ENCODE measurements at places on chromosomes 1 and 21.

- no peak for DNase-seq
Observed at GRCh38 chr1:218717575-218717974, 372.4 kb downstream of the TGFB2 start.

GRCh38 chr1:170310951-170311350 lies 165.2 kb downstream of the NTMT2 start:
- DNase-seq, result no peak

GRCh38 chr1:178243119-178243518 lies 149.2 kb downstream of the RASAL2 start:
- no peak for DNase-seq

DNA sequence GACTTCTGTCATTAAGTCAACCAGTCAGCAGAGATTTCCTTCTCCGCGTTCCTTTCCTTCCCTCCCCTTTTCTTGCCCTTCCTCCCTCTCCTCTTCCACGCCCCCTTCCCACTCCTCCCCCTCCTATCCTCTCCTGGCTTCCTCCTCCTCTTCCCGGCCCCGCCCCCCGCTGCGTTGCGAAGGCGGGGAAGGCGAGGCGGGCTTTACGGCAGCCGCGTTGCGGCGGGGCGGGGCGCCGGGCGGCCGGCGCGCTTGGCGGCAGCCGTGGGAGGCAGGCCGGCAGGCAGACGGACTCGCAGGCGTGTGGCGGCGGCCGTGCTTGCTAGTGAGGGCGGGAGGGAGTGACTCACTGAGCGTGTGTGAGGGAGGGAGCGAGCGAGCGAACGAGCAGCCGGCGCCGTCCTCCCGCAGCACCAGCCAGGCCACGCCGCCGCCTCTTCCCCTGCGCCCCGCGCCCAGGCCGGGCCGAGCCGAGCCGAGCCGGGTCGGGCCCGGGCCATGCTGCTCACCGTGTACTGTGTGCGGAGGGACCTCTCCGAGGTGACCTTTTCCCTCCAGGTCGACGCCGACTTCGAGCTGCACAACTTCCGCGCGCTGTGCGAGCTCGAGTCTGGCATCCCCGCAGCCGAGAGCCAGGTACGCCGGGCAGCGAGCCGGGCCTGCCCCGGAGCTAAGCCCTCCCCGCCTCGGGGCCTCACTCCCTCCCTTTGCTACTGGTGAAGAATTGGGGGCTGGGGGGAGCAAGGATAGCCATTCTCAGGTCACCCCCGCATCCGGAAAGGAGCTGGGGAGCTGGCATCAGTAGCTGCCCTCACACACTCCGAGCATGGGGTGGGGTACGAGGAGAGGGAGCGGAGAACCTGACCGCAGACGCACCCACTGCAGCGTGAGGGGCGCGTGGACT lies at the start of gene DDI2:
DDI2 (plus strand) TSS at position 286 of the 904 bp plus-strand sequence; CDS start at position 499, 213 bp downstream.
- peak; percentile 94 for DNase-seq

DNA sequence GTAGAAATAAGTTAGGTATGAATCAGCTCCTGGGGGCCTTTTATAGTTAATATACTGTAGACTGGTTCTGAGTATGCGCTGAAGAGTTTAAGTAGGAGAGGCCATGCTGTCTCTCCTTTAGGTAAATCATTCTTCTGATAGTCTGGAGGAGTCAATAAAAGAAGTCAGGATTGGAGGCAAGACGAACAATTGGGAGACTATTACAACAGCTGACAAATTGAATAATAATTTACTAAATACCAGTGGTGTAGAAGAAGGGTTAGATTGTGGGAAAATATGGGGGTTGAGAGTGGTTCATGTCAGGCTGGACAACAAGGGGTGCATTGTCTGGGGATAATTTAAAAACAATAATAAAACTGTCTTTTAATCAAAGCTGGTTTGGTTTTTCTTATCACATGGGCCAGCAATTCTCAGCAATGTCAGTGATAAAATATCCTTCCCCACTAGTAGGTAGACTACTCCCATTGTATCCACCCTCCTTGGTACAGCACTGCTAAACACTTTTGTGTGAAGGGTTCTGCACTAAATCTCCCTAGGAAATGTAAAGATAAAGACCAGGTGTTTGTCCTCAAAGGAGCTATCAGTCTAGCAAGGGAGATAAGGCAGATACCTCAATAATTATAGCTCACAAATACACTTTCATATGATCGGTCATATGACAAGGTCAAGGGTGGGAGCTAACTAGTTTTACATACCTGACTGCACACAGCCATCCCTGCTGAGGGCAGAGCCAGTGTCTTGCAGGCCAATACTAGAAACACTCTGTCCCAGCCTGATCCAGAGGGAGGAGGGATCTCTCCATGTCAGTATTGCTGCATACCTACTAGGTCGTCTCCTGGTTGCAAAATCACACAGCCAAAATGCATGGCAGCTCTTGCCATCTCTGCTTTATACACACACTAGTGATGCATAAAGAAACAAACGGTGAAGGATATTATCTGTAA lies 299.7 kb downstream of the VAV3 start:
- DNase-seq, result no peak

- DNase-seq, result peak; percentile 44
Observed at GRCh38 chr1:46246548-46247435, 771 bp upstream of the RAD54L start.

DNA sequence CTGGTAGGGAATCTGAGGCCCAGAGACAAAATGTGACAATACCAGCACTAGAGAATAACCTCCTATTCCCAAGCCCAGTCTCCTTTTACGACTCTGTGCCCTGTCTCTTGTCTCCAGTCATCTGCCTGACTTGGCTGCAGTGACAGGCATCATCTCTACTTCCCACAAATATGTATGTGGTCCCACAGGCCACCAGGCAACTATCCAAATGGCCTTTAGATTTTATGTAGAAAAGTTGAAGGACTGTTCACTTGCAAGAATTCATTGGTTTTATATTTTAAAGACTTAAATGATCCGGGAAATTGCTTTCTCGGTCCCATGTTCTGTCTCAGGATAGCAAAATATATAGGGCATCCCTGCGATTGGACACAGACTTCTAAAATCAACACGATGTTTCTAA lies 11.6 kb downstream of the KRTAP24-1 start:
- no peak for DNase-seq

DNA sequence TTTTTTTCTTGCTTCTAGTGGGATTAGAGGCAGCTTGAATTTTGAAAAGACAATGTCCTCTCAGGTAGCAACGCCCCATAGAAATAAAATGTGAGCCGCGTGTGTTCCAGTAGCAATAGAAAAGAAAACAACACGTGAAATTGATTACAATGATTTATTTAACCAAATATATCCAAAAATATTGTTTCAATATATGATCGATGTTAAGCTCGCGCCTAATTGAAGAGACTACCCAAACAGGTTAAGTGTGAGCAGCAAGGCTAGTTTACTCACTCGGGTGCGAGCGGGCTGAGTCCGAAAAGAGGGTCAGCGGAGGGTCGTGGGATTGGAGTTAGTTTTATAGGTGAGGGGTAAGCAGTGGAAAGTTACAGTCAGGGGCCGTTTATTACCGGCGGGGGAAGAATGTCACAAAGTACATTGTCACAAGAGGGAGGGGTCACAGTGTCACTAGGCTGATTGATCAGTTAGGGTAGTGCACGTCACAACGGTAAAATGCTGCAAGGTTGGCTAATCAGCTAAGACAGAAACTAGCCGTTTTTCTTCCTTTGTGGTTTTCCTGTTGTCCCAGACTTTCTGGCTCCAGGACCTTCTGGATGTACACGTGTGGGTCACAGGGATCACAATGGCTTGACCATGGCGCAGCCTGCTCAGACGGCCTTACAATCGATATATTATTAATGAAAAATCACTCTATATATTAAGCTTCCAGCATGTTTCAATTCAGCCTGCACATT lies 697 bp upstream of the ZNF670 start:
- no peak for DNase-seq

DNA sequence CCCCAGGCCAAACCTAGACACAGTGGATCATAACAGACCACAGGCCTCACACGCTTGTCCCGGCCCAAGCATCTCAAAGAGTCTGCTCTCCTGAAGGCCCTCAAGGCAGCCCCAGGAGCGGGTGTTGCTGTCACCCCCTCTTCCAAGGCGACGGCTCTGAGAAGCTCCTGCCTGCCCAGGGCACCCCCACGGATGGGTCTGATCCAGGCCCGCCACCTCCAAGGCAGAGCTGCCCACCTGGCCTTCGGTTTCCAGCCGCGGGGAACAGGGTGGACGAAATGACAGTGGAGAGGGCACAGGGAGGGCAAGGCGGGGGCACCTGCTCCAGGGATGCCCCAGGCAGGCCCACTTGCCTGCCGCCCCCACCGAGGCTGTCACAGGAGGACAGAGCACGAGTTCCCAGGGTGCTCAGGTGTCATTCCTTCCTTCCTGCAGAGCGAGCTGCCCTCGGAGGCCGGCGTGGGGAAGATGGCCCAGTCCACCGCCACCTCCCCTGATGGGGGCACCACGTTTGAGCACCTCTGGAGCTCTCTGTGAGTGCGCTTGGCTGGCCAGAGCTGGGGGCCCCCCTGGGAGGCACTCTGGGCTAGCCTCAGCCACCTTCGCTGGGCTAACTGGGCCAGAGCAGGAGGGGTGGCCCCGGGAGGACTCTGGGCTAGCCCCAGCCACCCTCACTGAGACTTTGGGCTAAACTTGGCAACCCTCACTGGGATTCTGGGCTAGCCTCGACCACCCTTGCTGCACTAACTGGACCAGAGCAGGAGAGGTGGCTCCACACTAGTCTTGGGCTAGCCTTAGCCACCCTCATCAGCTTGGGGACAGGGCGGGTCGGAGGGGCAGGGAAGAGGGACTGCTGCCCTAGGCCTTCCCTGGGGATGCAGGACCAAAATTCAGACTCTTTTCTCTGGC lies 29.8 kb downstream of the TP73 start:
- no peak for DNase-seq

GRCh38 chr1:115877511-115877910 lies 36.6 kb upstream of the NHLH2 start:
- no peak for DNase-seq

DNA sequence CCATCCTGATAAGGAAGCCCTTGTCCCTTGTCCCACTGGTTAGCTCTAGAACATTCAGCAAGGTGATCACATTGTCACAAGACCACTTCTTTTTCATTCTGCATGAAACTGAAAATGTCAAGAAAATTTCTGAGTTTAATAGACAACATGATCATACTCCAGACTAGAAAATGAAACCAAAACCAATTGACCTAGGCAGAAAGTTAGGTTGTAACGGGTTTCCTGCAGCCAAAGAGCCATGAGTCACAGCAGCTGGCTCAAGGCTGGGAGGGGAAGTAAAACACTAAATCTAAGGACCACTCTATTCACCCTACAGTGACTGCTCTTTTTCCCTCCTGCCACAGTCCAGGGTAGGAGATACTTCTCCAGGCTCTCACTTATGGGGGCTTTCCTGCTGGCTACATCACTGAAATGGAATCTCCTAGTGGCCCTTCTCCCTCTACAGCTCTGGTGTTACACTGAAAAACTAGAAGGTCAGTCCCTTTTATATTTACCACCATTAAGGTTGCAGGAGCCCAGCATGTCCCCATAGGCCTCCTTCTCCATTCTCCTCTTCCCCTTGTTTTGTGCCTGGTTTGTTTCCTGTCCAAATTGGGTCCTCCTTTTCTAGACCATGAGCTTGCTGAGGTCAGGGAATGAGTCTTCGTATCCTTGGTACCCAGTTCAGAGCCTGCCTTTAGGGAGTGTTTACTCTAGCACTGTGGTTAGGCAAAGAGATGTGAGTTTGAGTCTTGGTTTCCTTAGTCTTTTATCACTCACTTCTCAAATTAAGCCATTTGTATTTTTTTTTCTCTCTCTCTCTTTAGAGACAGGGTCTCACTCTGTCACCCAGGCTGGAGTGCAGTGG lies 236.5 kb upstream of the JUN start:
- DNase-seq, result peak; percentile 75

DNA sequence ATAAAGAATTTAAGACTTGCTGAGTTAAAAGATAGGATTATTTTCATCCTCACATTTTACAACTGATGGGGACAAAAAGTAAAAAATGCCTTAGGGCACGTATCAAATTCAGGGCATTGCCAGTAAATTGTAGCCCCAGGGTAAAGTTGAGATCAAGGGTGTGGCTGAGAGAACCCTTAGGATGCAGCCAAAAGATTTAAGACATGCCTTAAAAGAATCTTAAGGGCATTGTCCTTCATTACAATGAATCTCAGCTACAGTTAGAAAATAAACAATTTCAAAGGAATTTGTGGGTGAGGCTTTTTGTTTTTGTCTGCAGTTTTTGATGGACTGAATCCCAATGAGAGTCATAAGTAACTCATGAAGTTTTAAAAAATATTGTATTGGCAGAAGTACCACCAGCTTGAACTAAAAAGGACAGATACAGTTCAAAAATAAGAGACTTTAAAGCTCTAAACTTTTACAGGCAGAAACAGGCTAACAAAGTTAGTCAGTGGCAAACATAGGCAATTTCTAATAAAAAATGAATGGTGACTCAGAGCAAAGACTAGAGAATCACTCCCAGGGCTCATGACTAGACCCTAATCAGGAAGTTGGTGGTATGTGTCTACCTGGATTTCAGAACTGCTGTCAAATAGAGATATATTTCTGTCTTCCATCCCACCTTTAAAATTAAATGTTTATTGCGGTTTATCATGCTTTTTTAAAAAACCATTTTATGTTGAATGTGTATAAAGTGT lies 165.1 kb upstream of the SNX7 start:
- DNase-seq, result no peak

- DNase-seq, result peak; percentile 18
Observed at GRCh38 chr21:28418726-28419514, 573.8 kb downstream of the LTN1 start.

GRCh38 chr1:205376739-205377138 lies 20.0 kb upstream of the KLHDC8A start:
- peak; percentile 32 for DNase-seq

DNA sequence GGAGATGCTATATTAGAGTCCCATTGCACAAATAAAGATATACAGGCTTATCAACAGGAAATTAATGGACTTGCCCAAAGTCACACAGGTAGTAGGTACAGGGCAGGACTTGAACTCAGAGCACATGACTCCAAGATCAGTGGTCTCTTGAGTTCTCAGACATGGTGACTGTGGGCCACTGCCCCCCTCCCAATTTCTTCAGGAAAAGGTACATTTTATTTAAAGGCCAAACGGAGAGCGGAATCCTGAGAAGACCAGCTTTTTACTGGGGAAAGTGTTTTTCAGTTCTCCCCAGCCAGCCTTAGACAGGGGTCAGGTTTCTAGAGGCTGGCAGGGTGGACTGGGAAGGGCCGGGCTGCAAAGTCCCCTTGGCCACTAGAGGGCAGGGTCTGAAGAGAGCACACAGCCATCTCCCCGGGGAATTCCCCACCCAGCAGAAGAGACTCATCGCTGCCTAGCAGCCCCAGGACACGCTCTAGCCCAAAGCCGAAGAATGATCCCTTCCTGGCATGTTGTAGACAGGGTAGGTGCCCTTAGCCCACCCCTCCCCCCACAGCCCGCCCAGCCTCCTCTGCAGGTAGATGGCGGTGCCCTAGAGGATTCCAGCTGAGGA lies 29.7 kb downstream of the ACP6 start:
- peak; percentile 87 for DNase-seq

GRCh38 chr1:64895500-64895899 lies 70.8 kb downstream of the JAK1 start:
- DNase-seq, result no peak
